Fibroblast of skin of back (primary cell): ENCODE measurements at places on chromosomes 12 and 14.

DNA sequence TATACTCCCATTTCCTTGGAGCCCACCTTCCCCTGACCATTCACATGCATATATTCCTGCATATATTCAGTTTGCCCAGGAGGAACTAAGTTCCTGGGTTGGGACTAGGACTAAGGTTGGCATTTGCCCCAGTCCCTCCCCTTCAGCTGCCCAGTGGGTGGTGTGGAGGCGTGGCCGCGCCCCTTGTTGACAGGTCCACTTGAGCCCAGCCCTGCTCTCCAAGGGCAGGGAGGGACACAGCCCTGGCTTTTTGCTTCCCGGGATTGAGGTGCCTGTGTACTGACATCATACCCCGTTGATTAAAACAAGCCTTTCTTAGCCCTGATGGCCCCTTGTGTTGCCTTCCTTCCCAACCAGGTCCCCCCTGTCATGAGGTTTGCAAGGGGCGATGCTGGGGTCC, 7.3 kb downstream of the ERBB3 start:
- DNase-seq, result no peak

DNA sequence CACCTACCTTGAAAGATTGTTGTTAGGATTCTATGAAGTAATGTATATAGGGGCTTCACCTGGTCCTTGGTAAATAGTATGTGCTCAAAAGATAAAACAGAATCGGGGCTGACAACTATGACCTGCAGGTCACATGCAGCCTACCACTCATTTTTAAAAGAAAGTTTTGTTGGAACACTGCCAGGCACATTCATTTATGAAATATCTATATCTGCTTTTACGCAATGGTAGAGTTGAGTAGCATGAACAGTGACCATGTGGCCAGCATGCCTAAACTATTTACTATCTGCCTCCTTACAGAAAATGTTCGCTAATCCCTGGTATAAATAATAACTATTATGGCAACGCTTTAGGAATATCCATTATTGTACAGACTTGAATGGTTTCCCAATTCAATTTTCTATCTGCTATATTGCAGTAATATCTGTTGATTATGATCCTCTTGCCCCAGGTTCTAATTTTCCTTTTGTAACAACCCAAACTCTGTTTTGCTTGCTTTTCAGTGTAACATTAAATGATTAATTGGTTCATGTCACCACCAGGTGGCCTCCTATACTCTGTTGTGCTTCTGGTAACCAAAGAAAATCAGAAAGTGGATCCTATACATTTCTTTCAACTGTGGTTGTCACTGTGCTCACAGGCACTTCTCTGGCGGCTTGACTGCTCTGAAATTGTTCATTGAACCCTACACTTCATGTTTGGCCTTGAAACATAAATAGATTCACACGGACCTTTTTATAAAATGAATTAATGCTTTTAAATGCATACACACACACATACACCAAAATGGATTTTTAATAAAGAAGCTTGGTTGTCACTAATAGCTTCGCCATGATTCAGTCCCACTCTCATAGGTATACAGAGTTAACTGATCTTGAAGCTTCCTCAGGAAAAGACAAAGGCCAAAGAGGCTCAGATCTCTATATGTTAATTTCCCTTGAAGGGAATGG, 227.7 kb upstream of the NPAS3 start:
- DNase-seq, result peak; percentile 61

GRCh38 chr12:1305063-1305434, 289.3 kb downstream of the FBXL14 start:
- DNase-seq, result no peak

GRCh38 chr14:37550511-37550910, 44.5 kb downstream of the FOXA1 start:
- peak; percentile 80 for DNase-seq

DNA sequence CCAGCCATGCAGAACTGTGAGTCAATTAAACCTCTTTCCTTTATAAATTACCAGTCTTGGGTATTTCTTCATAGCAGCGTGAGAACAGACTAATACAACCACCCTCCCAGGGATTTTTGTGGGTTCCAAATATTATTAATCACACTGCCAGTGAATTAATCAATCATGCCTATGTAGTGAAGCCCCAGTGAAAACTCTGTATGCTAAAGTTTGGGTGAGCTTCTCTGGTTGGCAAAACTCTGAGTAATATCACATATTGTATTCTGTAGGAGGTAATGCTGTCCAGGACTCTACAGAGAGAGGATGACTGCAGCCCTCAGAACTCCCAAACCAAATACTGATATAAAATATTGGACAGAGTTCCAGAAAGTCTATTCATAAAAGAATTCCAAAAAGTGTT, 216.9 kb downstream of the RPAP3 start:
- no peak for DNase-seq

- DNase-seq, result no peak
Observed at GRCh38 chr14:75365116-75365515, 62.7 kb upstream of the JDP2 start.

DNA sequence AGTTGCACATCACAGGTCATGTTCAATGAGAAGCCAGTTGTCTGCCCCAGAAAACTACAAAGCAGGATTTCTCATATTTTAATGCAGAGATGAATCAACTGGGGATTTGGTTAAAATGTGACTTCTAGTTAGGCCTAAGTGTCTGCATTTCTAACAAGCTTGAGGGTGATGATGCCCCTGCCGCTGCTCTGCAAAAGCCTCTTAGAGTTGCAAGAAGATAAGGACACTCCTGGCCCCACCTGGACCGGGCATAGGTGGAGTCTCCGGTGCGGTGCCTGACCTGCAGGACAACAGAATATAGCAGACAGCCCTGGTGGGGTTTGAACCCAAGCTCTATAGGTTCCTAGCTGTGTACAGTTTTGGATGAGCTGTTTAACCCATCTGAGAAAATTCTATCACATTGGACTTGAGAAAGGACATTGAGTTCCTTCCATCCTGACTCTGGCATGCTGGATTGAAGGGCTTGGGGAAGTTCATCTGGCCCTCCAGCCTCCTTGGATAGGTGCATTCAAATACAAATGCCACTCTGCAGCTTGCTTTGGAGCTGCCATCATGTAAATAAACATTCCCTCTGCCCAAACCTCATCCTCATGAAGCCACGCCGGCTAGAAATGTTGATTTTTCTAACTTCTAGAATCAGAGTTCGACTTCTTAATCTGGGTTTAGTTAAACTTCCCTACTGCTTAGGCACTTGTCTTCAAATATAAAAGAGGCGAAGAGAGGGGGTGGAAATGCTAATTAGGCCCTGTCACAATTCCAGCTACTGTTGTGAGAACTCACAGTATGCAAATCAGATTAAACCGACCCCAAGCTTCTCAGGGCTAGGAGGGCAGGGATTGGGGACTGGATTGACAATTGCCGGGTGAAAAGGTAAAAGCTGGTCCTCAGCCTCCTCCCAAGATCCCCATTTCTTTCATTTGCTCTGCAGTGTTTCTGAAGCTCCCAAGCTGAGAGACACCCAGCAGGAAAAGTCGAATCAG, 1225.6 kb downstream of the VRK1 start:
- no peak for DNase-seq

- no peak for DNase-seq
Observed at GRCh38 chr12:54143412-54143986, 45.3 kb downstream of the SMUG1 start.

- no peak for DNase-seq
Observed at GRCh38 chr12:1252758-1253157, 261.7 kb downstream of the ERC1 start.

DNA sequence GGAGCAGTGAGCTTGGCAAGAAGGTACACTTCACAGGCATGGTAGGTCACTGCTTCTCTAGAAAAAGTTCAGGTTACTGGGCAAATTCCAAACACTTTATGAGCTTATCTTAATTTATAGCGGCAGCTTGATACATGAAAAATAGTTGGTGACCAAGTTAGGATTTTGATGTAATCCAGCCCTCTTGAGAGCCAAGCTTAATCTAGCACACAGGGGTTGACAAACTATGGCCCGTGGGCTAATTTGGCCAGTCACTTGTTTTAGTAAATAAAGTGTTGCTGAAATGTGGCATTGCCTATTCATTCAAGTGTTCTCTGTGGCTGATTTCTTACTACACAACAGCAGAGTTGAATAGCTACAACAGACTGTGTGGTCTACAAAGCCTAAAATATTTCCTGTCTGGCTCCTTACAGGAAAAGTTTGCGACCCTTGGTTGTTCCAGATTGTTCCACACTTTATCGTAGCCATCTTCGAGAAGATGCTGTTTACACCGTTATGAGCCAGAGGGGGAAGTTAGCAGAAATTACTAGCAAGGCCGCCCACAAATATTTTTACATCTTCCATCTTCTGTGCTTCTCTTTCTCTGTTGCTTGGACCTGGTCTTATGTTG, 120.9 kb downstream of the DAAM1 start:
- DNase-seq, result no peak

GRCh38 chr12:30914986-30915591, 11.5 kb upstream of the TSPAN11 start:
- no peak for DNase-seq

DNA sequence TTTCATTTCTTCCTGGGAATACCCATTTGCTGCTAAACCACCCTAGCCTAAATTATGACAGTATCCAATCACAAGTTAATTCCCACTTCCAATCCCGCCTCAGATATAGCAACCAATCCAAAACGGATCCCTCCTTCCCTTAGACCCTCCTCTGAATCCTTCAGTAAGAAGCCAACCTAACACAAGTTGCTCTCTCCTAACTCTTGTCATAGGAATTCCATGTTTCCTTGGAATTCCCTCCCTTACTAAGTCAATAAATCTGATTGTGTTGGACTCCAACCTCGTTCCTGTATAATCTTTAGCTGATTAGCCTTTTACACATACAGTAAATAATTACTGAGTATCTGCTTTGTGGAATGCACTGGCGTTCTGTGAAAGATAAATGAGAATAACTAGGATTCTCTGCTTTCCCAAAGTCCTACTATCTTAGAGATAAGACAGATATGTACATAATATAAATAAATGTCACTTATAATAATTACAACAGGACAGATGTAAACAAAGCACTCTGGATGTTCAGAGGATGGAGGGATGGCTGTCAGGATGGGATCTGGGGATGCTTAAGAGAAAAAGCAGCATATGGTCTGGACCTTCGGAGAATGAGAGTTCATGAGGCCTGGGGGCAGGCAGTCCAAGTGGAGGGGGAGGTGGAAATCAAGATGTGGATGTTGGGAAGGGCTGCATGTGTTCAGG, 185.8 kb upstream of the SOX5 start:
- no peak for DNase-seq

- peak; percentile 61 for DNase-seq
Observed at GRCh38 chr12:14999695-15000365, 27.0 kb downstream of the PDE6H start.

- DNase-seq, result no peak
Observed at GRCh38 chr12:3417113-3417512, 73.9 kb upstream of the PRMT8 start.

- DNase-seq, result peak; percentile 100
Observed at GRCh38 chr12:20212658-20213555, 155.4 kb upstream of the PDE3A start.

GRCh38 chr12:65728848-65729793, 95.2 kb upstream of the HMGA2 start:
- DNase-seq, result peak; percentile 30

- peak; percentile 11 for DNase-seq
Observed at GRCh38 chr14:59132796-59133494, 55.5 kb upstream of the DAAM1 start.

GRCh38 chr12:131833896-131834641, 5.9 kb downstream of the MMP17 start:
- peak; percentile 36 for DNase-seq

GRCh38 chr12:109765446-109765810, 51.8 kb downstream of the FAM222A start:
- no peak for DNase-seq

- DNase-seq, result no peak
Observed at GRCh38 chr14:104392001-104392395, 187.6 kb upstream of the C14orf180 start.

GRCh38 chr12:31298922-31299321, 27.0 kb downstream of the SINHCAF start:
- DNase-seq, result no peak

DNA sequence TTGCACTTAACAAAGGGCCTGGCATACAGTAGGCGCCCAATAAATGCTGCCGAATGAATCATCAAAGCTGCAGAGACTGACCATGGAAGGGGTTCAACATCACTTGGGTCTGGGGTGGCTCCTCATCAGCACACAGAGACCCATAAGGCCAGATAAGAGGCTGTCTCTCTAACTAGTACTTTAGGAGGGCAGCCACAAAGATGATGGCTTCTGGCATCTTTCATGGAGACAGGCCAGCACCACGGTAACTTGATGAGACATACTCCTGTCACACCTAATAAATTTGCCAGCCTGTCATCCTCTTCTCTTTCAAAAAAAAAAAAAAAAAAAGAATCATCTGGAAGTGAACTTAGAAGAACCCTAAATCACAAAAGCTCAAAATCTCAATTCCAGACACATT, 3.4 kb downstream of the PRIMA1 start:
- no peak for DNase-seq

DNA sequence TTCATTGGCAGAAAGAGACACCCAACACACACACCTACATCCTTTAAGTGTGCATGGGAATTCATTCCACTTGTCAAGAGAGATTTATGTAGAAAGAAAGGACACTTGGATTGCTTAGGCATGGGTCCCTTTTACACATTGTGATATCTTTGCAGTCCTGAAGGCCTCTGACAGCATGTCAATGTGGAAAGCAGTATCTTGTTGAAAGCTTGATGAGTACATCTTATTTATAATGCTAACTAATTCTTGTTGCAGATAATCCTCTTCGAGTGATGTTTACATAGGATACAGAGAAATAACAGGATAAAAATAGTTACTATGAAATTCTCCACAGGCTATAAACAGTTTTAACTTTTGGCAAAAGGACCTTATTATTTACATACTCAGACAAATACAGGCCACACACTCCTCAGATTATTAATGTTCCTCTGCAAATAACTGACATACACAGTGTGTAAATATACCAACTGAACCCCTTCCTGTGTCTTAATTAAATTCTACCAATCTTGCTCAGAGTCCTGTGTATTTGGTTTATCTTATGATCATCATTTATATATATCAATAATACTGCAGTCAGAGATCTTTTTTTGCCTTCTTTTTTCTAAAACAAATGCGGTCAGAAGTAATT, 111.8 kb upstream of the DIO2 start:
- DNase-seq, result no peak

DNA sequence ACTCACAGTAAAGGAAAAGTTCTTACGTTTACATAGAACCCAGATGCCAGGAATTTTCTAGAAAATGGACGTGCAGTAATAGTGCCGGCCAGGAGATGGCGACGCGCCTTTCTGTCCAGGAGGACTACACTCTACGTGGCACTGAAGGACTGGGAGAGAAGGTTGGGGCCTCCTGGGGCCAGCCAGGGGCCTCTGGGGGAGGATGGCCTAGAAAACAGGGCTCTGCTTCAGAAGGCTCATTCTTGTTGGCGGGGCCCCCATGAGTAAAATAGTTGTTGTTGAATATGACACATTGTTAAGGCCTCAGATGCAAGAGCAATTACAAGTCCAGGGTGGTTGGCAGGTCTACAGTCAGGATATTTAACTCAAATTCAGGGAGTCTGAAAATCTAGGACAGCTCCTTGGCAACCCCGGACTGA, 120.1 kb upstream of the MAX start:
- DNase-seq, result peak; percentile 64

- DNase-seq, result no peak
Observed at GRCh38 chr12:3333991-3334391, 157.0 kb upstream of the PRMT8 start.

- DNase-seq, result peak; percentile 42
Observed at GRCh38 chr14:60349663-60350365, 100.8 kb downstream of the PPM1A start.
